ENCODE measurements at places on chromosomes 4 and X.

GRCh38 chrX:112163906-112164305 is 81.3 kb upstream of the TRPC5 start:
- no peak for DNase-seq

- no peak for DNase-seq
Observed at GRCh38 chrX:41023098-41023497, 62.1 kb upstream of the USP9X start.

DNA sequence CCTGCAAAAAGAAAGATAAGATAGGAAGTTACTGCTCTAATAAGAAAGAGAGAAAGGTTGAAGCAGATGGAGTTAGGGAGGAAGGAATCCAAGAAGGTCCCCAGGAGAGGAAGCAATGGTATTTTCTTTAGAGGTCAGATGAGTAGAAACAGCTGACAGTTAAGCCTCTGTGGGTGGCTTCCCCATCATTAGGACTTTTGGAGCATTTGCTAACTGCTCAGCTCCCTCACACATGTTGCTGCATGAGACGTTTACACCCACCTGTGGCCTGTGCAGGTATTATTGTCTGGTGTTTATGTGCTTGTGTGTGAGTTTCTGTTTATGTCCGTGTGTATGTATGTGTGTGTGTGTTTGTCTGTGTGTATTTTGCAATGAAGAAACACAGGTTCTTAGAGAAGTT is 346.8 kb downstream of the RAB28 start:
- DNase-seq: no peak

- no peak for DNase-seq
Observed at GRCh38 chr4:143700046-143700415, 444 bp downstream of the FREM3 start.

GRCh38 chrX:123713434-123713833 is 19.4 kb downstream of the THOC2 start:
- DNase-seq: no peak

- DNase-seq: no peak
Observed at GRCh38 chrX:72002875-72003274, 92.2 kb downstream of the NHSL2 start.

- DNase-seq: no peak
Observed at GRCh38 chr4:55904576-55904975, 44.2 kb upstream of the CEP135 start.

- DNase-seq: no peak
Observed at GRCh38 chr4:100414016-100414790, 103.6 kb downstream of the EMCN start.

DNA sequence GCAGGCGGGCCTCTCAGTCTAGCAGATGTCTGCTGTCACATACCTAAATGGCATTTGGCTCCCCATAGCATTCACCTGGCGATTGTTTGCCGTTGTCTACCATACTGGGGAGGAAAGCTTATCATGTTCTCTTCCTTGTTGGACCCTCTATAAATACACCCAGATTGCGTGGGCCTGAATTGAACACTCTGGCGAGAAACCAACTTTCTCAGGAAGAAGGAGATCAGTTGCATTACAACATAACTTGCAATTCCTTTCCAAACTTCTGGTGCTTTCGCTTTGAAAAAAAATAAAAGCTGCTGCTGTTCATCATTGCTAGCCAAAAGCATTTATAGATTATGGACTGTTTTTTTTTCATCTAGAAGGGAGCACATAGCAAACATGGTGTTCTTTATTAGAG is 230.0 kb upstream of the GPC4 start:
- DNase-seq: no peak

DNA sequence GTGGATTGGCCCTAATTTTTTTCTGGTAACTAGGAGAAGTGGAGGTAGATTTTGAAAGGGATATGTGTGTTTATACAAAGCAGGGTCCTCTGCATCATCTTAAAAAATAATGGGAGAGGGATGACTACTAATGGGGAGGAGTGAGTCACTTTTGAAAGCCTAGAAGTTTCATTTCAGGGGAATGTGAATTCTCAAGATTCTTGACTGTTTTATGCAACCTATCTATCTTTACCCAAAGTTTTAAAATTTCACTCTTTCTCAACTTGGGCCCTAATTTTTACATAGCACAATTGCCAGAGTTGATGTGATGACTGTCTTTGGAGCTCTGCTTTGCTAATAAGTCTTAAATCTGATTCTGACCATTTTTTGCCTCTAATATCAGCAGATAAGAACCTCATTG is 445.2 kb downstream of the GRXCR1 start:
- no peak for DNase-seq

DNA sequence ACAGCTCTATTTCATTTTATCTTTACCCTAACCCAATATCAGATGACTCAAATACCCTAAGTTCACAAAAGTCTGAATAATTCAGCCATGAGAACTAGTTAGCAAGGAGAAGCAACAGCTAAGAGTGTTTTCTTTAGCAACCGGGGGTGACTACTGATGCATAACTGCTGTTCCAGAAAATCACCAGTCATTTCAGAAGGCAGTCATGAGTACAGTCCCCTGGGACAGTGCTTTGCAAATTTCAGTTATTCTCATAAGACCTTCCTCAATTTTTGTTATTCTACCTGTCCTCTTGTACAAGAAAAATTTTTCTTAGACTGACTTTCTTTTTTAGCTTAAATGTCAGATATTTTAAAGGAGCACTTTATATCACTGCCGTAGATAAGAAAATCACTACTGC is 16.4 kb downstream of the BANK1 start:
- no peak for DNase-seq

- peak; percentile 35 for DNase-seq
Observed at GRCh38 chrX:19554786-19555185, 39.5 kb upstream of the MAP3K15 start.

GRCh38 chr4:125072269-125072668 is 242.5 kb upstream of the FAT4 start:
- no peak for DNase-seq

- no peak for DNase-seq
Observed at GRCh38 chr4:38387819-38388218, 276.2 kb upstream of the KLF3 start.

DNA sequence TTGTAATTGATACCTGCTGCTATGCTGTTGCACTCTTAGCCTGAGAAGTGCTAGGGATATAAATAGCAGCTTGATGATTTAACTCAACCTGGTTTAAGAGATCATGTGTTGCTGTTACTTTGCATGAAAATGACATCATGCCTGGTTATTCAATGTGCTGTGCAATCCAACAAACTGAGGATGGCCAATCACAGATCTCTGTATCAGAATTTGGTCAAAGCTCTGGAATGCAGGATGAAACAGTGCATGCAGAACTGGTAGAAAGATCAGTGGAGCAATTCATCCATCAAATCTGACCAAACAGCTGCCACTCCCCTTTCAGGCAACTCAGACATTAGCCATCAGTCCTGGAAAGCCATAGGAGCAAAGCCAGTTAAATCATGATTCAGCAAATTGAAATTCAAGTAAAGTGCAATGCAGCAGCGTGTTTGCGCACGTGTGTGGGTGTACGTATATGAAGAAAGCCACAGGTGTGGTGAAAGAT is 160.3 kb upstream of the RASGEF1B start:
- DNase-seq: no peak

GRCh38 chr4:36414248-36414647 is 132.8 kb downstream of the DTHD1 start:
- DNase-seq: no peak

DNA sequence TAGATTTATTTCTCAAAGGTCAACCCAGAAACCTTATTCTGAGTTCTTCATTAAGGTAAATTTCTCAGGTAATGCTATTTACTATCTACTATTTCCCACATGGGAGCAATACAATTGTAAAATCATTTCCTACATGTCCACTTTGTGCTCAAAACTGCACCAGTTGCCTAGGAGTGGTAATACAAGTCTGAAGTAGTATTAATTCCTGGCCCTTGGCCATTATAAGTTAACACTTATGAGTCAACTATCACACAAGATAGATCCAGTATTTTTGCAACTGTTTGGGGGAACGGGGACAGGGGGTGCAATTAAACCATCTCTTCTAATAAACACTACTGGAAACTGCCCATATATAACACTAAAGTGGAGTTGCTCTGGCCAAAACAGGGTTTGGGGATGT is 48.9 kb downstream of the ACSL4 start:
- DNase-seq: no peak

DNA sequence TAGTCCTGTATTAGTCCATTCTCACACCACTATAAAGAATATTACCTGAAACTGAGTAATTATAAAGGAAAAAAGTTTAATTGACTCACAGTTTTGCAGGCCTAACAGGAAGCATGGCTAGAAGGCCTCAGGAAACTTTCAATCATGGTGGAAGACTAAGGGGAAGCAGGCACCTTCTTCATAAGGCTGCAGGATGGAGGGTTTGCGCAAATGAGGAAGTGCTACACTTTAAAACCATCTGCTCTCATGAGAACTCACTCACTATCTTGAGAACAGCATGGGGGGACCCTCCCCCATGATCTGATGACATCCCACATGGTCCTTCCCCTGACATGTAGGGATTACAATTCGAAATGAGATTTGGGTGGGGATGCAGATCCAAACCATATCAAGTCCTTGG is 12.1 kb upstream of the MAGEA11 start:
- DNase-seq: no peak

DNA sequence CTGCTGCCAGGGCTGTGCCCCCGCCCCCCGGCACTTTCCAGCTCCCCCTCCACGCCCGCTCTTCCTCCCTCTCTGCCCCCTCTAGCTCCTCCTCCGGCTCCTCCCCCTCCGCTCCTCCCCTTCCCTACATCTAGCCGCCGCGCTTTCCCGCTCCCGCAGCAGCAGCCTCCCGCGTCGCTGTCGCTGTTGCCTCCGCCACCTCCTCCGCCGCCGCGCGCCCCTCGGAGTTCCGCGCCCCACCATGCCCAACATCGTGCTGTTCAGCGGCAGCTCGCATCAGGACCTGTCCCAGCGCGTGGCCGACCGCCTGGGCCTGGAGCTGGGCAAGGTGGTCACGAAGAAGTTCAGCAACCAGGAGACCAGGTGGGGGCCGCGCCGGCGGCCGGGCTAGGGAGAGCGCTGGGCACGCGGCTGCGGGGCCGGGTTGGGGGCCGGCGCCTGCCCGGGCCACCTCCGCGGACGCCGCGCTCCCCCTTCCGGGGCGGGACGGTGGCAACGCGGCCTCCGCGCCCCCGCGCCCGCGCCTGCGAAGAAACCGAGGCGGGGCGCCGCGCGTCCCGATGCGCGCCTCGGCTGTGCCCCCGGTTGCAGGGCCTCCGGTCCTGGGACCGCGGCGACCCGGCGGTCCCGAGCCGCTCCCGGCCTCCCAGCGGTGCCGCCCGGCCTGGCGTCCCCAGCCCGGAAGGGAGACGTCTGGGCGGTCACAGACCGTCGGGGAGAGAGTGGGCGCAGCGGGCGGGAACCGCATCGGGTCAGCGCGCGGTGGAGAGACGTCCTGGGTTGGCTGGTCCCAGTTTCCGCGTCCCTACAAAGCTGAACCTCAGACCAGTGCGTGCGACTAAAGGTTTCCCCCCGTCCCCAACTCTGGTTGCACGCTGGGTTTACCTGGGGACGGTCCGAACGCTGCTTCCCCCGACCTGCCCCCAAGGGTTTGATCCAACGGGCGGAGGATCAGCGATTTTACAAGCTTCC is at the start of gene PRPS2:
Gene PRPS2, plus strand, starts transcription at position 156 of the 972 bp plus-strand sequence. Its CDS starts 86 bp downstream, at position 242.
- DNase-seq: peak; percentile 80

- no peak for DNase-seq
Observed at GRCh38 chr4:11487139-11487538, 58.4 kb upstream of the HS3ST1 start.

DNA sequence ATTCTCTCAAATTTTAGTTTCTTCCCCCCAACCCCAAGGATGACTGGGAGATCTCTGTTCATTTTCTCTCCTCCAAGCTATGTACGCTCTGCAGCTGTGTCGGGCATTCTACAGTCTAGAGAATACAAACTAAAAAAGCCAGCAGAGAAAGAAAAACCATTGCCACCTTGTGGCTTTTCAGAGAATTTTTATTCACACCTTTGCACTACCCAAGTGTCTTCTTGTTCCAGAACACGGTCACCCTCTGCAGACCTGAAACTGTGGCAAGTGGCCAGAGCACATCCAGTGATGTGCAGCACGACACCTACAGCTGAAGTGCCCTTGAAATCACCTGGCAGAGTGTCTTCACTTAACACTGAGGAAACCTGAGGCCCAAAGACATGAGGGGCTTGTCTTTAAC is 68.6 kb downstream of the CHST7 start:
- DNase-seq: no peak

GRCh38 chr4:145539671-145540070 is 58.0 kb downstream of the SMAD1 start:
- no peak for DNase-seq

DNA sequence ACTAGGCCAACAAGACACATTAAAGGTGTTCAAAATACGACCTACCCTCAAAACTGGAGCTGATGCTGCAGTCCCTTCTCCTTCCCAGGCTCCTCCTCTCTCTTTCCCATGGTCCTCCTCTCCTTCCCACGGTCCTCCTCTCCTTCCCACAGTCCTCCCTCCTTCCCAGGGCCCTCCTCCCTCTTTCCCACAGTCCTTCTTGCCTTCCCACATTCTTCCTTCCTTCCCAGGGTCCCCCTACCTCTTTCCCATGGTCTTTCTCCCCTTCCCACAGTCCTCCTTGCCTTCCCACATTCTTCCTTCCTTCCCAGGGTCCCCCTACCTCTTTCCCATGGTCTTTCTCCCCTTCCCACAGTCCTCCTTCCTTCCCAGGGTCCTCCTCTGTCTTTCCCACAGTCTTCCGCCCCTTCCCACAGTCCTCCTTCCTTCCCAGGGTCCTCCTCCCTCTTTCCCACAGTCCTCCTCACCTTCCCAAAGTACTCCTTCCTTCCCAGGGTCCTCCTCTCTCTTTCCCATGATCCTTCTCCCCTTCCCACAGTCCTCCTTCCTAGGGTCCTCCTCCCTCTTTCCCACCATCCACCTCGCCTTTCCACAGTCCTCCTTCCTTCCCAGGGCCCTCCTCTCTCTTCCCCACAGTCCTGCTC is 54.2 kb downstream of the SH3KBP1 start:
- no peak for DNase-seq

GRCh38 chr4:53511014-53511413 is 80.3 kb downstream of the LNX1 start:
- no peak for DNase-seq

DNA sequence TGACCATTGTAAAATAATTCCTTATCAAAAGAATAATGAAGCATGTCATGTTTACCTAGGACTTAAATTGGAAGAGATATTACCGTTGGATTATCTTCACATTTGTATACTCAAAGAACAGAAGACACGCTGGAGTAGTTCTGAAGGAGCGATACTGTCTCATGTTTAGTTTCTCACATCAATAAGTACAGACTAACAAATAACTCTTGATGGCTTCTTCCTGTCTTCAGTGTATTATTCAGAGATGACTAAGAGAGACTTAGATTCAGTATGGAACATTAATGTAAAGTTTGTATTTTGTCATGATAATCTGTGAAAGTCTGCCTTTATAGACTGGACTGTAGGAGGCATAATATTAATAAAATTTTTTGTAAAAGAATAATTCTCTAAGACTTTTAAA is 72.7 kb downstream of the SPRY1 start:
- DNase-seq: no peak

GRCh38 chrX:46812445-46812844 is 24.4 kb upstream of the RP2 start:
- DNase-seq: no peak
